ENCODE measurements at places on chromosomes 4 and X. TPM values are rescaled to one million over a fixed set of nuclear protein-coding genes. Genes with fewer than 3 reads are reported as not detected.
A peak's percentile ranks its signal among the peaks of the same experiment; 100 is the strongest.

Gene FAM133A
- not detected for total RNA-seq

Gene C4orf54
- not detected for total RNA-seq

Gene MAGEC2
- total RNA-seq: not detected

DNA sequence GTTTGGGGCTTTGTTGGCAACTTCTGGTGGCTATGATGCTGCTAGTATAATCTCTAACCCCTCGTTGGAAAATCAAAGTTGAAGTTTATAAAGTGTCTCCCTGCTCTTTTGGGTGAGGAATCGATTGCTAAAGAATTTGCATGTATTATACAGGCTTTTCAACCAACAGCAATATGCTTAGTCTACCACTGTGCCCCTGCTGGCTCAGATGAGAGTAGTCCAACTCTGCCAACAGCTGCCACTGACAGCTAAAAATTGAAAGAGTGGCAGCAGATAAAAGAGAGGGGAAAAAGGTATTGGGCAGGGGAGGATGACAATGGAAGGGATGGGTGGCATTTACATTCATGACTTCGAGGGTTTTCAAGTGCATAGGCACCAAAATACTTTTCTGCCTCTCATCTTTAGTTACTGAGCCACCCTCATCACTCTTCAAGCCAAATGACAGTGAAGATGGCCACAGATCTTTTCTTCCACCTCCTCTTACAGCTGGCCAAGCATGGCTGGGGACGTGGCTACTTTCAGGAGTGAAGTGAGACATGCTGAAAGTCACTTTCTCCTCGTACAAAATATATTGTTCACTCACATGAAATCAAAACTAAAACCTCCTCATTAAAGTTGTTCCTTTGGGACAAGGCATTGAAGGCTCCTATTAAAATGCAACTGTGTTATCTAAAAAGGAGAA lies 2.7 kb upstream of the GRIA3 start:
- no peaks in the 10 kb centered on the region for H3K27me3 ChIP-seq
- H3K27ac ChIP-seq: no peak overlapping the region
- H3K36me3 ChIP-seq: no peaks in the 10 kb centered on the region

DNA sequence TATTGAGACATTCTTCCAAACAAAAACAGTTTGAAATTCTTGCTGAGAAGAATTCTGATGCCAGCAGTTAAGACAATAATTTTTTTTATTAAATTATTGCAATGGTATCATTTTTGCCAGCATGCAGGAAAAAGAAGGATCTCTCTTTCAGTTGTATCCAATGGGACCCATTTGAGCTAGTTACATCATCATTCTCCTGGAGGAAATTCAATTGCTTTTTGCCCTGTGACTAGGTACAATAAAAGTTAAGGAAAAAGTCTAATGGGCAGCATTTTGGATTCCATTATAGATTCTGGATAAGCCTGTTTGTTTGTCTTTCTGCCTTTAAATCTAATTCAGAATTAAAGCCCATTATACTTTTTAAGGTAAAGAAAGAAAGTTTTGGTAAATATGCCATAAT lies 10.5 kb upstream of the FRYL start:
- no peaks in the 10 kb centered on the region for H3K4me1 ChIP-seq
- no peaks in the 10 kb centered on the region for H3K27me3 ChIP-seq
- H3K4me3 ChIP-seq: no peak overlapping the region
- no peaks in the 10 kb centered on the region for H3K36me3 ChIP-seq
- H3K27ac ChIP-seq: no peak overlapping the region
- DNase-seq: no peak

DNA sequence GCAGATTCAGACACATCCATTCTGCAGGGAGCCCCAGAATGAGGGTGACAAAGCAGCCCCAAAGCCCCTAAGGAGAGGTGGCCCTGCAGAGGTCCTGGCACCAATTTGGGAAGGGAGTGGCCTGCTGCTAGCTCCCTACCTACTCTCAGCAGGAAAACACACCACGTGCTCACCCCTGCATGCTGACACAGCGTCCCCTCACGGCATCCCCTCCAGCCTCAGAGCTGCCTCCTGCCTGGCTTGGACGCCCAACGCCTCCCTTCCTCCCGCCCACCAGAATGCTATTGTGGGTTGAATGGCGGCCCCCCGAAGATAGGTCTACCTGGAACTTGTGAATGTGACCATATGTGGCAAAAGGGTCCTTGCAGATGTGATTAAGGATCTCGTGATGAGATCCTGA lies 28.8 kb downstream of the ZFYVE28 start:
- no peak overlapping the region for H3K4me3 ChIP-seq
- H3K27me3 ChIP-seq: no peaks in the 10 kb centered on the region

GRCh38 chrX:68571610-68572311 lies 72.9 kb downstream of the YIPF6 start:
- no peak for DNase-seq
- no peaks in the 10 kb centered on the region for H3K4me1 ChIP-seq
- H3K27ac ChIP-seq: no peak overlapping the region
- no peaks in the 10 kb centered on the region for H3K36me3 ChIP-seq

GRCh38 chrX:47232197-47232802 lies 509 bp upstream of the USP11 start:
- peak; percentile 1 for DNase-seq
- H3K4me1 ChIP-seq: peaks cover 3% of the 10 kb centered on the region
- peaks cover 7% of the 10 kb centered on the region for H3K36me3 ChIP-seq
- H3K27me3 ChIP-seq: no peaks in the 10 kb centered on the region
- H3K4me3 ChIP-seq: no peak overlapping the region
- peak overlapping the region; percentile 95 for H3K27ac ChIP-seq

All from endothelial cell of umbilical vein (primary cell).